ENCODE measurements at places on chromosomes 7 and 10.
A peak's percentile ranks its signal among the peaks of the same experiment; 100 is the strongest.

- DNase-seq = no peak
Measured at GRCh38 chr10:15320522-15321203, 50.4 kb downstream of the FAM171A1 start.

DNA sequence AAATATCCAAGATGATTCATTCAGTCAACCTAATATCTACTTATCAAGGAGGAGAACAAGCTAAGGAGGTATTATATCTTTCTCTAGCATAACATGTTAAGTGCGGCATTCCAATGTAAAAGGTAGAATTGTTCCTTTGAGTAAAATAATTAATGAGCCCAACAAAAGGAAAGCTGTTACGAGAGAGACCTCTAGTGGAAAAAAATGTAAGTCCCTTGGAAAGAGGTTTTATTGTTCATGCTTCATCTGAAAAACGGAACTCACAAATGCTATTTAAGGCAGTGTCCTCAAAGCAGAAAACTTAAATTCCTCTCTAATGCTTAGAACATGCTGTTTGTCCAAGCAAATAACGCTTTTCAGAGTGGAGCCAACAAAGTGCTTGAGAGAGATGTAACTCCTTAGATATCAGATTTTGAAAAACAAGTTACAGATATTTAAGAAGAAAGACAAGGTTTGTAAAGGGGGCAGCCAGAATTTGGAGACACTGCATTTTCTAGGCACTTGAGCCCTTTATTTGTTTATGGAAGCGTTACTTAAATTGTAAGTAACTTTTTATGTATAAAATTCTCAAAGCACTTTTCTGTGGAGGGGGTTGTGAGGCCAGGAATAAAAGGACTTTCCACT, 119.9 kb downstream of the TFEC start:
- peak; percentile 83 for DNase-seq

DNA sequence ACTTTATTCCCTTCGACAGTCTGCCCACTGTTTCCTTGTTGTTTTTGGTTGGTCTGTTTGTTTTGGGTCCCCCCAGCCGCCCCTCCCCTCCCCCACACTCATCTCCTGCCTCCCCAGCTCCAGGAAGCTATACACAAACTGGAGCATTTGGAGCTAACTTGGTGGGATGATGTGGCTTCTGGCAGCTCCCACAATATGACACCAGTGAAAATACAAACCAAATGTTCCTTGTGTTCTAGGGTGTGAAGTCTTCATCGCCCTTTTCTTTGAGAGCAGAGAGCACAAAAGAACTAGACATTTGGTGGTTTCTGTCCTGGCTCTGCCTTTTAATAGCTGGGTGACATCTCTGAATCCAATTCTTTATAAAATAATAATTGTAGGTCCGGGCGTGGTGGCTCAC, 33.8 kb downstream of the CREB5 start:
- DNase-seq = no peak

- DNase-seq = no peak
Measured at GRCh38 chr10:120963594-120964220, 112.5 kb downstream of the WDR11 start.

GRCh38 chr10:103040418-103040817, 122.3 kb downstream of the CNNM2 start:
- no peak for DNase-seq

DNA sequence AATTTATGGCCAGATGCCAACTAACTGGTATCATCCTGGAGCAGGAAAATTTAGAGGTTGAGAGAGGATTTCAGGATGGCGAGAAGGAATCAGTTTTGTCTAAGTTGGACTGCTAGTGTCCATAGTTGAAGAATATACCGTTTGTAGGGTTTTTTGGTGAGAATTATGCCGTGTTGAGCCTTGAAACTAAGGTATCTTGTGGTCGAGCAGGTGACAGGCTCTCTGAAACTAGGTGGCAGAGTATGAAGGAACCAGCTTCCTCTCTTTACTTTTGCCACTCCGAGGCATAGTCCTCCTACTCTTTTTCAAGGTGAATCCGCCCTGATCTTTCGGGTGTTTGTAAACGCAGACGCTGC, 9.7 kb downstream of the MDFIC start:
- DNase-seq = no peak

DNA sequence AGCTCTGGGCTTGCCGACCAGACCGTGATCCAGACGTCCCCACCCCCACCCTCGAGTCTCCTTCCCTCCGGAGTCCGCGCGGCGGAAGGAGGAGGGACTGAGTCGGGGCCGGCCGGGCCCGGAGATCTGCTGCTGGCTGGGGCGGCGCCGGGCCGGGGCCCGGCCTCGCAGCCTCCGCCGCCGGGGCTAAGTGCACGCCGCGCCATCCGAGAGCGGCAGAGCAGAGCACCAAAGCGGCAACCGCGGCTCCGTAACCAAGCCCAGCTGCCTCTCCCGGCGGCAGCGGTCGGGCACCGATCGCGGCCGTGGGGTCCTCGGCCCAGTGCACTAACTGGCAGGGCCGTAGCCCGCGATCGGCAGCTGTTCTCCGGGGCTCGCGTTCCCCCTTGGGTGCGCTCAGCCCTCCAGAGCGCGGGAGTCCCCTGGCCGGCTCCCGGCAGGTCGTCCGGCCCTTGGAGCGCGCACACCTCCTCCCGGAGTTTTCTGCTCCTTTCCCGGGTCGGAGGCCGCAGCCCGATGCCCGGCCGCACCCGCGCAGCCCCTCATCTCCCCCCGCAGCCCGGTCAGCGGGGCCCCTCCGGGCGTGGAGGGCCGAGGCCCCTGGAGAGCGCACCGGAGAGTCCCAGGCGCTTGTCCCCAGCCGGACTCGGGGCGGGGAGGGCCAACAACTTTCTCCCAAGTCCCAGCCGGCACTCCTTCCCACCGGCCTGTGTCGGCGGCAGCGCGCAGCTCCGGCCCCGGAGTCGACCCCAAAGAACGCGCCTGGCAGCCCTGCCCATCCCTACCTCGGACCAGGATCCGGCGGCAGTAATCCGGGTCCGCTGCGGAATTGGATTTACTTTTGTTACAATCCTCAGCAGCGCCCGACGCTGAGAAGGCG, 799 bp downstream of the VAX1 start:
- DNase-seq = no peak

GRCh38 chr10:122463466-122464249, 2.3 kb downstream of the HTRA1 start:
- DNase-seq = no peak

- DNase-seq = no peak
Measured at GRCh38 chr10:96992721-96993120, 160.6 kb downstream of the LCOR start.

DNA sequence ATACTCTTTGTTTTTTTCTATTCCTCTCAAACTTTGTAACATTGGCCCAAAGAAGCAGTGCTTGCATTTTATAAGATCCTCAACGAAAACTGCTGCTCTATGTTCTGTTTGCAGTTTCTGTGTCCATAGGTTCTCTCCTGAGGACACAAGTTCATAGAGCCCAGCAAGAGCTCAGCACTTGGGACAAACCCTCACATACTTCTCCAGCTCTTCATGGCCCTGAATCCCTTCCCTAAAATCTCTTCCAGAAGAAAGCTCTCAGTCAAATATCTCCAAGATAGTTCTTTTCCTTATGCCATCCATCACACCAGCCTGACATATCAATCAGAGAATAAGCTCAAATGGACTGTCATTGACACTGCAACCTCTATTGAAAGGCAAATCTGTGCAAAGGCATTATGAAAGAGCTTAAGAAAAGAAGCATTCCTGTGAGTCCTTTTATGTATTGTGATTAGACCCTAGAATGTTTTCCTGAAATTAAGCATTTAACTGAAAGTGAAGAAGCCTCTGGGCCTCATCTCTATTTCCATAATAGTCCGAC, 405.5 kb downstream of the ANKRD7 start:
- DNase-seq = no peak

DNA sequence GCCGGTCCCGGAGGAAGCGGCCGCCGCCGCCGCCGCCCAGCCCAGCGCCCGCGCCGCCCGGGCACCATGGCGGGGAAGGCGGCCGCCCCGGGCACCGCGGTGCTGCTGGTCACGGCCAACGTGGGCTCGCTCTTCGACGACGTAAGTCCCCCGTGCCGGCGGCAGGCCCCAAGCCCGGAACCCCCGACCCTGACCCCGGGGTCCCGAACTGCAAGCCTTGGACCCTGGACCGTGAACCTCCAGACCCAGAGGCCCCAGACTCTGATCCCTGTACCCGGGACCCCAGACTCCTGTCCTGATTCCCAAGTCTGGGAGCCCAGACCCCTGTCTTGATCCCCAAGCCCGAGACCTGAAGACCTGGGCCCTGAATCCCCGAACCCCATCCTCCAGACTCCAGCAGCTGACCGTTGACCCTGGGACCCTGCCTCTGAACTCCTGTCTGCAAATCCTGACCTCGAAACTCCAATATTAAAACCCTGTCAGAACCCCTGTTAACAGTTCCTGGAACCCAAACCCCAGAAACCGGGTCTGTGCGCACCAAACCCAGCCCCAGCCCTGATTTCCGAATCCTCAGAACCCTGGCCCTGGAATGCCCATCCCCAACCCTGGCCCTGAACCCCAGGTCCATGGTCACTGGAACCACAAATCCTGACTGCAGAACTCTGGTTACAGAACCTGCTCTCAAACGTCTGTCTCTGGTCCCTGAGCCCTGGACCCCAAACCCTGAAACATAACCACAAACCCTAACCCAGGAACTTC, 623 bp downstream of the INPP5A start:
- no peak for DNase-seq

GRCh38 chr7:73565675-73566340, 8.3 kb upstream of the BCL7B start:
- DNase-seq = no peak

DNA sequence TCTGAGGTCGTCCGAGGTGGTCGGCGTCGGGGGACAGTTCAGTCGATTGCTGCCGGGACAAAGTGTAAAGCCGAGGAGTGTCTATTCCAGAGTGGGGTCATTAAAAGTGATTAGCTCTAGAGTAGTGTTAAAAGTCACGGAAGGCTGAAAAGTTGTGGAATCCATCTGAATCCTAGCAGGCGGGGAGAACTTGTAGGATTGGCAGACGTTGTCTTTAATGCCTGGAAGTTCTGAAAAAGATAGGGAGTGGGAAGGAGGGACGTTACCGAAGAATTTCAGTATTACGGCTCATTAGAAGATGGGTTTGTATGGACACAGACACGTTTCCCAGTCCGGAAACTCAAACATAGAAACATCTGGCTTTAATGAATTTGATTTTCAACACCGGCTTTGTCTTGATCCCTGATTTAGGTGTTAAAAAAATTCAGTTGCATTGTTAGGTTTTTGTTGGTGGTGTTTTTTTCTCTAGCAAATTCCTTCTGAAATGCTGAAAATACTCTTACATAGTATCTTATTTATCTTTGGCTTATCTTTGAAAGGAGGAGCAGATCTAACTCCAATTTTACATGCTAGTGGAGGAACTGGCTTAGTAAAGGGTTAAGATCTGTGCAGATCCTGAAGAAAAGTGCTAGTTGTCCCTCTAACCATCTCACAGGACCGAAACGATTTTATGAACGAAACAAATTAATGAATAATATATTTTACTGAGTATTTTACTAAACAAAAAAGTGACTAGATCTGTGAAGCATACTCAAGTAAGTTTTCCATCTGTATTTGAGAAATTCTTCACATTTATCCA, 900 bp downstream of the MKLN1 start:
- DNase-seq = no peak

DNA sequence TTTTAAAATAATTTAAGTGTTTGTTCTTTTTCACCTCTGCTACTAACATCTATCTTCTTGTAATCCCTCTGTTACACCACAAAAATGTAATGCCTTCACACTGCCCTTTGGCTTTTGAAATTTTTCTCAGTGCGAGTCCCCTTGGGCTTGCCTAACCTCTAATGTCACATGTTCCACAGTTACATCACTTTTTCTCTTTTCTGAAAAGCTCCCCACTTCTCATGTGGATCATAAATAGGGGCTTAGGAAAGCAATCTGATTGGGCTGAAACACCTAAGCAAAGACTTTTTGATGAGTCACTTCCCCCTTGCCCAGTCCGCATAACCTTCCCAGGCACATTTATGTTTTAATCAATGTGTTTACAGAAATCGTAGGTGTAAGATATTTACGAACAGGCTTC, 288.2 kb downstream of the IPMK start:
- DNase-seq = no peak

- no peak for DNase-seq
Measured at GRCh38 chr10:114367351-114368056, 36.8 kb downstream of the AFAP1L2 start.

GRCh38 chr7:89232-90019, 102.9 kb upstream of the FAM20C start:
- DNase-seq = no peak

DNA sequence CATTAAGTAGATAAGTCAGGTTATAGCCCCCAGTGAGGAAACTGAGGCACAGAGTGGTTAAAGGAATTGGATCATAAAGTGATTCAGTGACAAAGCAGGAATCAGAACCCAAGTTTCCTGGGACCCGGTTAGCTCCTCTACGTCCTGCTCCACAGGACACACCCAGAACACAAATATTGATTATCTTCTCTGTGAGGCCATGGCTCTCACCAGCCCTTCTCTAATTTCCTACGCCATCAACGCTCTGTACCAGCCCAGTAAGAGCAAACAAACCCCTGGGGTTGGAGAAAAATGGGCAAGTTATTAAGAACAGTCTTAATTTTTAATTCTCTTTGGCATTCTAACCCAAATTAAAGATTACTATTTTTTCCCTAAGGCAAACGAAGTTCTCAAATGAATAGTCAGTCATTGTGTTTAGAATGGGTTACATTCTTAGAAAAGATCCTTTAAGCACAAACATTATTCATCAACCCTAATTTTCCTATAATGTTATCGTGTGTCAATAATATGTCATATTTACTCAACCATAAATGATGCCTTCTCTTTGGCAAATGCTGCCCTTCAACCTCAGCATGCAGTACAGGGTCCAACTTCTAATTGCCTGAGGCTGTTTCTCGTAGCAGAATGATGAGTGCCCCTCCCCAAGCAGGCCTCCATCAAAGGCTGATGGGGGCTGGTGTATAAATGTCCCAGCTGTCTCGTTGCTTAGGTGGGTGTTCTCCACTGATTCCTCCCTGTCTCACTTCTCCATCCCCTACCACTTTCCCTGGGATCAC, 25.4 kb upstream of the TM9SF3 start:
- peak; percentile 91 for DNase-seq

GRCh38 chr10:66283874-66284464, 641.9 kb upstream of the LRRTM3 start:
- DNase-seq = no peak

DNA sequence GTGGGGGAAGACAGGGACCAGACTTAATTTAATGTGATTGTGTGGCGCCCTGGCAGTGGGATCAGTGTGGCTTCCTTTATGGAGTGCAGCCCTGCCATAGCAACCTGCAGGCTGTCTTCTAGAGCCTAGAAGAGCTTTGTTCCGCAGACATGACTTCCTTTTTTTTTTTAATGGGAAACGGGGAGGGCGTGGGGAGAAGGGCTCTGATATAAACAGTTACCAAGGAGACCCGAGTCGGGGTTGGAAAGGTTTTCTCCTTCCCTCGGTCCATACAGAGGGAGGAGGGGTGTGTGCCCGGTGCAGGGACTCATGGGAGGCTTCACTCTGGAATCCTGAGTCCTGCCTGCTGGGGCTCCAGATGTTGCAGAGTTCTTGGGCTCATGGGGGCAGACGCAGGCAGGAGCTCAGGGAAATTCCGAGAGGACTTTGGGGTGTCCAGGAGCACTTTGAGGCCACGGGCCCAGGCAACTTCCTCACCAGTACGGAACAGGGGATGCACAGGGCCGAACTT, 26.9 kb downstream of the TMEM120A start:
- no peak for DNase-seq

- DNase-seq = peak; percentile 85
Measured at GRCh38 chr7:141975806-141976523, 2.4 kb upstream of the TAS2R38 start.

- no peak for DNase-seq
Measured at GRCh38 chr10:105968666-105969065, 1195.8 kb downstream of the SORCS1 start.

Data from NCI-H748 treated with DMSO at 0.1 percent for 48 hours (cell line).